ENCODE measurements at places on chromosomes 6 and 20.

DNA sequence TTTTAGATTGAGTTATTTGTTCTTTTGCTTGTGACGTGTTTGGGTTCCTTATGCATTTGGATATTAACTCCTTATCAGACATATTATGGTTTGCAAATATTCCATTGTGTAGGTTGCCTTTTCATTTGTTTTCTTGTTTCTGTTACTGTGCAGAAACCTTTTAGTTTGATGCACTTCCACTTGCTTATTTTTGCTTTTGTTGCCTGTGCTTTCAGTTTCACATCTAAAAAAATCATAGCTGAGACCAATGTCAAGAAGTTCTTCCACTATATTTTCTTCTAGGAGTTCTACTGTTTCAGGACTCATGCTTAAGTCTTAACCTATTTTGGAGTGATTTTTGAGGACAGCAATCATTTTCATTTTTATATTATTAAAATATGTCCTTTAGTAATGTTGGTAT, 113.5 kb downstream of the EPM2A start:
- no peak for DNase-seq

- DNase-seq, result no peak
These were observed 741.4 kb upstream of the MAP3K7 start for GRCh38 chr6:91328241-91328640.

- DNase-seq, result no peak
These were observed 5.2 kb downstream of the BICRAL start for GRCh38 chr6:42787063-42787472.

GRCh38 chr6:158323561-158323958, 11.3 kb downstream of the TULP4 start:
- DNase-seq, result no peak

DNA sequence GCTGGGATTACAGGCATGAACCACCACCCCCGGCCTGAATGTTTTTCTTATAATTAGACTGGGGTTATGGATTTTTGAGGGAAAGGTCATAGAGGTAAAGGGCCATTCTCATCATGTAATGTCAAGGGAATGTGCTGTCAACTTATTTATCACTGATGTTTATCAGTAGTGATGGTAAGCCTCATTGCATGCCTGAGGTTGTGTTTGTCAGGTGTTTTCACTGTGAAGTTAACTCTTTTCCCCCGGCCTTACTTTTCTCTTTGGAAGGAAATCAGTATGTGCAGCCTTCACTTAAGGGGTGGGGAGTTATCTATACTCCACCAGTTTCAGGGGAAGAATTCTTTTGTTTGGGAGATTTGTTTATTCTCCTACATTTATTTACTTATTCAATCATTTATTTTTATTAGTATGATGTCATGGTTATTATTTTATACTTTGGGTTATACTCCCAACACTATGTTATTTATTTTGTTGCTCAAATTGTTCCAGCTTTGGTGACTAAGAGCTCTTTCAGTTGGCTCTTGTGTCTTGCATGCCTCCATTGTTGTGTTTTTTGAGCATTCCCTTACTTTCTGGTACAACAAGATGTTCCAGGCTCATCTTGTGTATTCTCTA, 2.8 kb upstream of the SLC17A5 start:
- DNase-seq, result no peak

DNA sequence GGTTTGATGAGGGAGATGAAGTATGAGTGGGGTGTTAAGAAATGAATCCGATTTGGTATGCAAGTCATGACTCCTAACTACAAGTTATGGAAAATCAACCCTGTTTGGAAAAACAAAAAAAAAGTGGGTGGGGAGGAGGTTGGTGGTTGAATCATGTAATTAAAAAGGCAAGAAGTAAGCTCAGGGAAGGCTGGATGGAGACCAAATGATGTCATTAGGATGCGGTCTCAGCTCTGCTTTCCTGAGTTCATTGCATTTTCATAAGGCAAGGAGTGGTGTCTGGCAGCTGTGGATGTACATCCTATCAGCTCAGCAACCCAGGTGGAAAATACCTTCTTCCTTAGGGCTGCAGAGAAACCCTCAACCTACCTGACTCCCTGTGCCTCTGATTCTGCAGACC, 60.4 kb upstream of the AKAP12 start:
- DNase-seq, result peak; percentile 20

DNA sequence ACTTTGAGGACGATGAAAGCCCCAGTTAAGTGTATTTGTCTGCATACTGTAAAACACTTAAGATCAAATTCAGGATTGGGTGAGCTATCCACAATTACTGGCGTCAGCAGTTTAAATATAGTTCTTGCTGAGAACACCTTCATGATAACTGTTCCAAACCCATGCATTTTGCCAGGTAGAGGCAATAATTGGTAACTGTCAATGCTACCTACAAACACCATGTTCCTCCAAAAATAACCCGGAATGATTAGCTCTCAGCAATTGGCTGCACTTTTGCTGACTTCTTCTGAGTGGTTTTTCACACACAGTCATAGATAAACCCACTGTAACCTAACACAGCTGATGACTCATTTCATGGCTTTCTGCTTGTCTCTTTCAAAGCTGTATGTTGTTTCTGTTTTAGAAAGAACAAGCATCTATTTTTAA, 1358.6 kb upstream of the GJE1 start:
- DNase-seq, result peak; percentile 34

GRCh38 chr6:47163536-47163935, 121.4 kb upstream of the ADGRF1 start:
- no peak for DNase-seq

DNA sequence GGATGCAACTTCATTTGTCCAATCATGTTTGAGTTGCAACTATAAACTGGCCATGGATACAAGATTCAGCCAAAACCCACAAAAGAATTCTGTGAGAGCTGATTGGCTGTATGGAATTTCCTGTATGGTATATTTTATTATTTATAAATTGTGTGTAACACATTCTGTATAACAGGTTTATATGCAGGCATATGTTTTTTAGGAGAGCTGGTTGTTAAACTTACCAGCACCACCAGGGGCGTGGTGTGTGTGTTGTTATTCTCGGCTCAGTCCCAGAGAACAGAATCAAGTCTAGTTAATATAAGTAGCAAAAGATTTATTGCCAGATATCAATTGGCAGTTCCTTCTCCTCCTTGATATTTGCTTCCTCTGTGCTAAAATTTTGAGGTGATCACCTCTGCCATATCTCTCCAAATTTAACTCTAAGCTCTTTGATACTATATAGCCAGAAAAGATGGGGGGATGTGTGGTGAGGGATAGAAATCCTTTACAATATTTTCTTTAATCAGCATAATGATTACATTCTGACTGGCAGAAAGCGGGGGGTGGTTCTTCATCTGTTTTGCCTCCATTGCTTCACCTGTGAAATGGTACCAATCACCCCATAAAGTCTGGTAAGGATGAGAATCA, 22.9 kb downstream of the CNBD2 start:
- no peak for DNase-seq

GRCh38 chr6:167200806-167201205, 43.0 kb upstream of the GPR31 start:
- DNase-seq, result no peak

DNA sequence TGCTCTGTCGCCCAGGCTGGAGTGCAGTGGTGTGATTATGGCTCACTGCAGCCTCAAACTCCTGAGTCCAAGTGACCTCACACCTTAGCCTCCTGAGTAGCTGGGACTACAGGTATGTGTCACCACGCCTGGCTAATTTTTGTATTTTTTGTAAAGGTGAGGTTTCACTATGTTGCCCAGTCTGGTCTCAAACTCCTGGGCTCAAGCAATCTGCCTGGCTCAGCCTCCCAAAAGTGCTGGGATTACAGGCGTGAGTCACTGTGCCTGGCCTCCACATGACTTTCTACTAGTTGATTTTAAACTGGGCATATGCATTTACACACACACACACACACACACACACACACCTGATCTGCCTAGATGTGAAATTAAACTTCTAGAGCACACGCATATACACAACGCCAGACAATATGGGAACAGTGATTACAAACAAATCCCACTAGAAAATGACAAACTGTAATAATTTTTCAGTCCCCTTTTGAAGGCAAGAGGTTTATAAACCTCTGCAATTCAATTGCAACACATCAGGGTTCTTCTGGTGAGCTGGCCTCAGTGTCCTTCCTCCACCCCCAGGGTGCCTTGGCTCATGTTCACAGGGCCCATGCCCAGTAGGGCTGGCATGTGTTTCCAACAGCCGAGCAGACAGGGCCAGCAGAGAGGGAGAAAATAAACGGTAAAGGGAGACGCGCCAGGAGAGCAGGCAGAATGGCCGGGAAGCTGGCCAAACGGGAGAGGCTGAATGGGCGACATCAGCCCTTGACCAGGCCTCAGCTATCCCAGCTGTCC, 31.2 kb downstream of the PARD6B start:
- DNase-seq, result no peak

- DNase-seq, result no peak
These were observed 322.0 kb upstream of the MOCS1 start for GRCh38 chr6:40256224-40256623.

Measured in AG04450 (cell line).